AG04449 (cell line): ENCODE measurements at places on chromosomes 4 and X.

- DNase-seq: peak; percentile 2
Observed at GRCh38 chrX:23008431-23009099, 8.8 kb downstream of the DDX53 start.

DNA sequence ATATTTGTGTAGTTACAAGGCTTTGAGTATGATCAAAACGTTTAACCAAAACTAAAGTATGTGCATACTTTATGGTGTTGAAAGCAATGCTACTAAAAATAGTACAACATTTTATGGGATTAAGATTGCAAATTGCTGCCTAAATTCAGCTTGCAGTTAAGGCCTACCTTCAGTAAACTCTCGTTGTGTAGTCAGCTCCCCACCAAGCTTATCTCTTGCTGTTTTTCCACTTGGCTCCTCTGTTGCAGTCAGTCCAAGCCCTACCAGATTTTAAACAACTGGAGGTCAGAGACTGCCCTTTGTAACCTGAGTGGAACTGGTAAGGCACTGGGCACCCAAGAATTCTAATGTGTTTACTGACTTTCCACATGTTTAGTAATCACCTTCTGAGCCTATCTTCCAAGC, 25.7 kb downstream of the AFF1 start:
- no peak for DNase-seq

DNA sequence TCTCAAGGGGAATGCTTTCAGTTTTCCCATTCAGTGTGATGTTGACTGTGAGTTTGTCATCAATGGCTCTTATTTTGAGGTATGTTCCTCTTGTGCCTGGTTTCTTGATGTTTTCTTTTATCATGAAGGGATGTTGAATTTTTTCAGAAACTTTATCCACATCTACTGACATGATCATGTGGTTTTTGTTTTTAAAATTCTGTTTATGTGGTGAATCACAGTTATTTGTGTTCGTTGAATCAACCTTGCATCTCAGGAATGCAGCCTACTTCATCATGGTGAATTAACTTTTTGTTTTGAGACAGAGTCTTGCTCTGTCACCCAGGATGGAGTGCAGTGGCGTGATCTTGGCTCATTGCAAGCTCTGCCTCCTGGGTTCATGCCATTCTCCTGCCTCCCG, 263.1 kb upstream of the KLF3 start:
- DNase-seq: no peak

DNA sequence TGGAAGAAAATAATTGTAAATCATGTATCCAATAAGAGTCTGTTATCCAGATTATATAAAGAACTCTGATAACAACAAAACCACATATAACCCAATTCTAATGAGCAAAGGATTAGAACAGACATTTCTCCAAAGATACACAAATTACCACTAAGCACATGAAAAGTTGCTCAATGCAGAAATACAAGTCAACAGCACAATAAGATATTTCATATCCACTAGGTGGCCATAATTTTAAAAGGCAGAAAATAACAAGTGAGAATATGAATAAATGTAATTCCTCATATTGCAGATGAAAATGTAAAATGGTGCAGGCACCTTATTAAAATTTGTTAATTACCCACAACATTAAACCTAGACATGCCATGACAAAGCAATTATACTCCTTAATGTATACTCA, 73.9 kb upstream of the ZCCHC13 start:
- DNase-seq: no peak

DNA sequence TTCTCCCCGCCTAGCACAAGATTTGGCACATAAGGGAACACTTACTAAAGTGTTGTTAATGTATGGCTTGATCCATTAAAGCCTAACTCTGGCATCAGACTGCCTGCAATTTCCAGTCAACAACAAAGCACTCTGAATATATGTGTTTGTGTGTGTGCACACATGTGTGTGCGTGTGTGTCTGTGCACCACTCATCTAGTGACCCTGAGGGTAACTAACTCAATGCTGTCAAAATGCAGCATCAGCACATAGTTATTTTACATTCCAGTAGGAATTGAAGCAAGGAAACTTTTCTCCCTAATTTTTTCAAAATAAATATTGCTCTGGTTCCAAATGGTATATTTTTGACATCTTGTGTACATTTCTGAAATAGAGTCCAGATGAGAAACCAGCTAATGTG, 94.4 kb downstream of the SHROOM4 start:
- DNase-seq: no peak
